Stimulated activated CD8-positive, alpha-beta memory T cell treated with anti-CD3 and anti-CD28 coated beads, Interleukin-4, amount 100 ng/mL, for 1 hour (primary cell): ENCODE measurements at places on chromosomes 5 and 9.
A peak's percentile ranks its signal among the peaks of the same experiment; 100 is the strongest.

- no peak for DNase-seq
Observed at GRCh38 chr5:171667341-171668096, 118.1 kb upstream of the SMIM23 start.

- DNase-seq, result no peak
Observed at GRCh38 chr5:32779754-32780415, 68.8 kb downstream of the NPR3 start.

GRCh38 chr9:7402334-7403027 is 397.1 kb downstream of the DMAC1 start:
- DNase-seq, result no peak

DNA sequence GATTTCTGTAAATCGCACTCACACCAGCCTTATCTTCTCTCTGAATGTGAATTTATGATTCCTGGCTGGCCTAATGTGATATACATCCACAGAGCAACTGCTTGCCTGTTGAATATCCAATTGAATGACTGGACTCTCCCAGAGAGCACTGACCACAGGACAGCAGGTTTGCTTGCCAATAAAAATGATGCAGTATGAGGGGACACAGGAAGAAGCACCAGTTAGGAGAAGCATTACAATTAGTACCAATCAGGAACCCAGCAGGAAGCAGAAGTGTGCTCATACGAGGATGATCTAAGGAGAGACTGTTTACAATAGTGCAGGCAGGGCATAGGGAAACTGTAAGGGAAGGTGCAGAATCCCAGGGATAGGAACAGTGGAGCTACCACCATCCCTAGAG is 127.2 kb upstream of the ZNF366 start:
- no peak for DNase-seq

DNA sequence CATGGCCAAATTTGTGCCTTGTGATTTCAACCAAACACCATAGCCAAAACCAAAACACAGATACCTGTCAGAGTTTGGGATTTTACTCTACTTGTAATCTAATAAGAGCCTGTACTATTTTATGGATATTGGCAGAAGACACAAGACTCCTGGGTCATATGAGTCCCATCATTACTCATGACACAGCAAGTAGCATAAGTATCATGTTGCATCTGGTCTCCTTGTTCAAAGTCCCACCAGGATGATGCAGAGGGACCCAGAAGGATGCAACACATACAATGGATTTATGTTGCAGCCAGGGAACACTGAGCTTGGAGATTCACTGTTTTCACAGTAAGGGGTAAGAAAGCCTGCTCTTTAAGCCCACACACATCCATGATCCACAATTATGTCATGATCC is 13.2 kb upstream of the ACO1 start:
- DNase-seq, result no peak

- DNase-seq, result no peak
Observed at GRCh38 chr9:32136700-32137339, 247.6 kb upstream of the ACO1 start.

GRCh38 chr5:133681896-133682295 is 69.6 kb upstream of the FSTL4 start:
- no peak for DNase-seq

- DNase-seq, result no peak
Observed at GRCh38 chr5:61626639-61627282, 294.7 kb downstream of the ZSWIM6 start.

DNA sequence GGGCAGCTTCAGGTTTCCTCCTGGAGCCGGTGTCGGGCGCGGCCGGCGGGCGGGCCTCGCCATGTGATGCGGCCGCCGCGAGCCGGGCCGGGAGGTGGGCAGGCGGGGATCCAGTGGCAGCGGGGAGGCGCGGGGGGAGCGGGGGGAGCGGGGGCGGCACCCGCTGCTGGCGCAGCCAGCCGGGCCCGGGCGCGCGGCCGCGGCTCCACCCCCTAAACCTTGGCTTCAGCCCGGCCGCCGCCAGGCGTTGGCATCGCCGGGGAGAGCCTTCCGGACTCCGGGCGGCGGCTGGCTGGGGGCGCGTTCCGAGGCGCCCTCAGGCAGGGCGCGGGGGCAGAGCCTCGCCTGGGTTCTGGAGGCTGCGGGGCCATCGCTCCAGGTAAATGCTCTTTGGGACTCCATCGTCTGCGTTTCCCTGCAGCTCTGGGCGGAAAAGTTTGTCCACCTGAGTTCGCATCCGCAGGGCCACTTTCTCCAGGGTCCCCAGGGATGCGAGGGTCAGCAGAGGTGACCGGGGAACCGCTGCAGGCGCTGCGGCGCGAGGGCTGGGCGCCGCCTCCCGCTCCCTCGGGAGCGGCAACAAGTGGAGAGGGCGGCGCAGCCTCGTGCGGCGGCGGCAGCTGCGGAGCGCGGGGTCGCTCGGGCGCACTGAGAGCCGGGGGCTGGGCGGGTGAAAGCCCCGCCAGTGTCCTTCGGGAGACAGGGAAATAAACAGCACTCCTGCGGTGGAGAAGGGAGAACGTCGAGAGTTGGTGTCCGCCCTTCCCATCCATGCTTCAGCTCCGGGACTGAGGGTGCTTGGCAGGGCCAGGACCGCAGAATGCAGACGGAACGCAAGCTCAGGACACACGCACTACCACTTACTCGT is at the start of gene ARHGEF28:
ARHGEF28 (plus strand) TSS at position 253 of the 868 bp plus-strand sequence. CDS start 58,656 bp downstream, outside the sequence.
- DNase-seq, result no peak

GRCh38 chr5:12902611-12903010 is 998.4 kb upstream of the CTNND2 start:
- DNase-seq, result no peak

- no peak for DNase-seq
Observed at GRCh38 chr5:105430516-105430915, 1867.9 kb upstream of the NUDT12 start.

DNA sequence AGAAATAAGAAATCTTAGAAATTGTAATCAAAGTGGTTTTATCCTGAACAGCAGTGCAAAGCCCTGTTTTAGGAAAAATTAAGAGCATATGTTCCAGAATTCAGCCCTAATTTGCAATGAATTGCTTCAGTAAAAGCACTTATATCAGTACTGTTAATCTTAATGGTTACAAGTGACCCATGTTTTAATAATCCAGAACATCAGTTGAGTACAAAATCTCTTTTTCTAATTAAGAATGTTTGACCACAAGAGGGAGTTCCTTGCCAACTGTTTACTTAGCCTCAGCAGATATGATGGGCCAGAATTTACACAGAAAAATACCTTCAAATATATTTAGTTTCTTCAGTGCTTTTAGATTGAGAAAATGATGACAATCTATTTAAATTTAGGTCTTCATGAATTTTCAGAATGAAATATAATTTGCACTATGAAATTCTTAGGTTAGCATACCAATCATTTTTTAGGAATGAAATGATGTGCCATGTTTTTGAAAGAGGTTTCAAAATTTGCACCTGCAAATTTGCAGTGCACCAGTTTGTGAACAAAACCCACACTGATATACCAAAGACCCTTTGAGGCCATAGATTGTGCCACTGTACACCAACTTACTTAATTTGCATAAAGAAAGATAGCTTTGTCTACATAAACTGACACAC is 926.3 kb upstream of the ARRDC3 start:
- DNase-seq, result no peak

- peak; percentile 50 for DNase-seq
Observed at GRCh38 chr9:34500623-34501267, 22.0 kb downstream of the ENHO start.

- no peak for DNase-seq
Observed at GRCh38 chr9:137478962-137479861, 20.1 kb upstream of the NSMF start.

- DNase-seq, result no peak
Observed at GRCh38 chr5:125148076-125148475, 401.6 kb upstream of the ZNF608 start.

DNA sequence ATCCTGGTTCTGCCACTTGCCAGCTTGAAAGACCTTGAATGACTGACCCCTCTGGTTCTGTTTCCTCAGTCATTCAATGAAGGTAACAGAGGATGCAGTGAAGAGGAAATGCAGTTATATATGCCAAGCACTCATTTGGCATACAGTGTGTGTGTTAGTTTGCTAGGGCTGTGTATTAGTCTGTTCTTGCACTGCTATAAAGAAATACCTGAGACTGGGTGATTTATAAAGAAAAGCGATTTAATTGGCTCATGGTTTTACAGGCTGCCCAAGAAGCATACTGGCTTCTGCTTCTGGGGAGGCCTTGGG is 8.6 kb upstream of the WHRN start:
- no peak for DNase-seq

GRCh38 chr5:145162626-145163025 is 672.5 kb downstream of the PRELID2 start:
- no peak for DNase-seq

GRCh38 chr9:91948101-91948596 is 1.9 kb downstream of the ROR2 start:
- DNase-seq, result no peak

DNA sequence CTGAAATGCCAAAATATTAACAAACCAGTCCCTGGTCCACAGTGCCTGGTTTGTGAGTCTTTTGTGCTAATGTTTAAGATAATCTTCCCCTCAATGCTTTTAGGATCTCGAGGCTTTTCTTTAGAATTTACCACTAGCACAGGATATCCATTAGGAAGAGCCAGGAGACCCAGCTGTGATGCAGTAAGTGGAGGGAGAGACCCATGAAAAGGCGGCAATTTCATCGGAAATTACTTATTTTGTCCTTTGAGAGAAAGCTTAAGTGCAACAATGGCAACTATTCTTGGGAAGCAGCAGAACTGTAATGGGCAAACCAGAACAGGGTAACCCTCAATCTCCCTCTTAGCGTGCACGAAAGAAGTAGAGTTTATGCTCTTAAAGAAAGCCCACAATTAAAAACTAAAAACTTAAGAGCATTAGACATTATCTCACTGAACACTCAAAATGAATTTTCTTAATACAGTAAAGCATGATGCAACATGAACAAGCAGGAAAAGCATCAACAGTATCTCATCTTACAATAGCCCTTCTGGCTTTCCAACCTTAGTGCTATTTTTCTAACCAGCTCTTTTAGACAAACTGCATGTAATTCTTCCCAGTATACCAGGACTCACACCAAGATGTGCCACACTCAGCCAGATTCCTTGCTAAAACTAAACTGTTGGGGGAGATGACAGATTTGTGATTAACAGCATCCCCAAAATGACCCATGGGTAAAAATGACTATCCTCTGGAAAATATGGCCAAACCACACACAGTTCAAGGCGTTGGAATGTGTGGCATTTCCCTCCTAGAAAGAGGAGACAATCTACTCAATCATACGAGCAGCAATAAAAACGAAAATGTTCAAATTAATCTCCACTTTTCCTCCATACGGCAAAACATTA is 36.4 kb downstream of the PWWP2A start:
- DNase-seq, result no peak

GRCh38 chr5:170147051-170147752 is 41.5 kb downstream of the FOXI1 start:
- DNase-seq, result no peak

- no peak for DNase-seq
Observed at GRCh38 chr5:53777864-53778618, 217.6 kb downstream of the NDUFS4 start.

DNA sequence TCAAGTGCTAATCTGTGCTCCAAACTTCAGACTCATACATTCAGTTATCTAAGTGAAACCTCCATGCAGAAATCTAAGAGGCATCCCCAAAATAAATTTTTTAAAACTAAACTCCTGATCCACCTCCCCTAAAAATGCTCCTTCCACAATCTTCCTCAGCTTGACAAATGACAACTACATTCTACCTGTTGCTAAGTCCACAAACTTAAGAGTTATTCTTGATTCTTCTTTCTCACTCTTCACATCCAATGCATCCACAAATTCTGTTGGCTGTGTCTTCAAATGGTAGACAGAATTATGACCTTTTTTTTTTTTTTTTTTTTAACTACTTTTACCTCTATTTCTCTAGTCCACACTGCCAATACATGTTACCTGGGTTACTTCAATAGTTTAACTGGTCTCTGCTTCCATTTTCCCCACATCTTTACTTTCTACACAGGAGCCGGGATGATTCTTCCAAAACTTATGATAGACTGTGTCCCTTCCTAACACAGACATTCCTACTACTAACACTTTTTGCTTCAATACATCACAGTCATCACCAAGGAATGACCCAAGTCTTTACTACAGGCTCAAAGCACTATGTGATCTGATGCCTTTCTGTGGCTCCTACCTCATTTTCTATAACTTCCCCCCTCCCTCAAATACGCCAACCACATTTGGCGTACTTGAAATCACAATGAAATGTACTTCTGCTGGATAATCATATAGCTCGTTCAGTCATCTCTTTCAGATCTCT is 143.6 kb downstream of the PDE4D start:
- DNase-seq, result no peak

DNA sequence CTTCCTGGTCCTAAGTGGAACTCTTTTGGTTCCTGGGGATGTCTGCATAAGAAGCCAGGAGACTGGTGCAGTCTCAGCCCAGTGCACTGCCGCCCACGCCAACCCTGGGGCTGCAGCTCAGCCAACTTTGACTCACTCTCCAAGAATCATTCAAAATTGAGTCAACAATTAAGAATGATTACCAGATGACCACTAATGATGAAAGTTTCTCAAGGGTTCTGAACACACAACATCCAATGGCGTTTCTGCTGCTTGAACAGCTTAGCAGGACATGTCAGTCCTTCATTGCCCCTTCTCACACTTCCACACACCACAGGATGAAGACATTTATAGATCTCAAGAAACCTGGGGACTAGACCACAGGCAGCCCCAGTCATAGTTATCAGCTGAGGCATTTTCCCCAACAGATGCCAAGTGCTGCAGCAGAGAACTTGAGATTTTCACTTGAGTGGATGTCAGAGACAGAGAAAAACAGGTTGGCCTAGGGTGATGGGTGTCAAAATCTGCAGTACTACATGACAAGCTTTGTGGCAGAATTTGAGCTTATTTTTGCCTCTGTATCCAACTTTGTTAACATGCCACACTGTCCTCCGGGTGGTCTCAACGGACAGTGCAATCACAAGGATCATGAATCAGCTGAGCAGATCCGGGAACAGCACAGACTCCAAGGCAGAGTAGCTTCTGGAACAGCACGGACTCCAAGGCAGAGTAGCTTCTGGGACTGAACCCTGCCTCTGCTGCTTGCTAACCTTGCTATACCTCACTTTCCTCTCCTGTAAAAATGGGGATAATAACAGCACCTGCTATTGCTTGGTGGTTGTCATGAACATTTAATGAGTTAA is 356.1 kb downstream of the SPOCK1 start:
- DNase-seq, result no peak

GRCh38 chr5:132303589-132303988 is 9.4 kb downstream of the SLC22A4 start:
- no peak for DNase-seq

DNA sequence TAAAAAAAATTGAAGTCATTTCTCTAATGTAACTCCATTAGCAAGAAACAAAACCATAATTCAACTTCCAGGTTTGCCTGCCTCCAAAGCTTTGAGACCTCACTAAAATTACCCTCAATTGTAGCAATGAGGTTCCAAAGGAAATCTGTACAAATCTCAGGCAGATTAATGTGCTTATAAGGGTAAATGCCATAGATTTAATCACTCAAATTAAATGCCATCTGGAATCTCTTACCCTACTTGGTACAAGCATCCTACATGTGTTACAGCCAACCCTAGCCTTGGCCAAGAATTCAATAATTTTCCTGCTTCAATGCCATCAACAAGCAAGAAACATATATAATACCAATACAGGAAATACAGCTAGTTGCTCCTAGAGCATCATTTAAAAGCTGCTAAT is 452.8 kb downstream of the RAB3C start:
- no peak for DNase-seq

- DNase-seq, result no peak
Observed at GRCh38 chr9:110443866-110444220, 106.2 kb upstream of the TXNDC8 start.

- DNase-seq, result no peak
Observed at GRCh38 chr9:34252016-34252415, 73.2 kb downstream of the UBAP1 start.

- DNase-seq, result no peak
Observed at GRCh38 chr9:134565316-134565915, 76.2 kb upstream of the COL5A1 start.
